Neural progenitor cell (in vitro differentiated cells): ENCODE measurements at places on chromosomes 6 and 20.

DNA sequence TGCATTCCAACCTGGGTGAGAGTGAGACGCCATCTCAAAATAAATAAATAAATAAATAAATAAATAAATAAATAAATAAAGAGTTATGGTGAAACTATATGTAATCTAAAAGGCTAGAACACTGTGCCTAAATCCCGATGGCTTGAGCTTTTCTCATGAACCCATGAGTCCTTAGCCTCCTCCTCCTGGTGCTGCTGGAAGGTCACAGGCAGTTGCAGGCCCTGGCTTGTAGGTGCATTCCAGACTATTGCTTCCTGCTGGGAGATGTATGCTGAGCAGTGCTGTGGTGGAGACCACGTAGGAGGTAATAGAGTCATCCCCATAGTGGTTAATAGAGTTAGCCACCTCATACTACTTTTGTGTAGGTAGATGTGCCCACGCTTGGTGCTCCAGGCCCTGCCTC lies 12.5 kb downstream of the PTK7 start:
- no peak for DNase-seq

- DNase-seq, result no peak
Measured at GRCh38 chr20:40168981-40169620, 519.9 kb downstream of the MAFB start.

DNA sequence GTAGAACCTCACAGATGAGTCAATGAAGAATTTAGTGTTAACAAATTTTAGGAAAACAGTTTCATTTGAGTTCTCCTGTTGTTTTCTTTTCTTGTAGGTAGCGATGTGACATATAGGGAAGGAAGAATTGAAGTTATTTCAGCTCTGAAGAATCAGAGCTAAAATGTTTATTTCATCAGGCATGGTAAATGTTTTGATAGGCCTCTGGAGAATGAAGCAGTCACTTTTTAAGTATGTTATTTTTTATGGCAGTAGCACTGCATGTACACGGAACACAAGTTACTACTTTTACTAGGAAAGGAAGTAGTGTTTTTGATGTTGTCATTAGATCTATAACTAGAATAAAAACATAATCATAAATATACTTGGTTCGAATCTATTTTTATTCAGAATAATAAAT lies 1357.3 kb upstream of the CITED2 start:
- no peak for DNase-seq

DNA sequence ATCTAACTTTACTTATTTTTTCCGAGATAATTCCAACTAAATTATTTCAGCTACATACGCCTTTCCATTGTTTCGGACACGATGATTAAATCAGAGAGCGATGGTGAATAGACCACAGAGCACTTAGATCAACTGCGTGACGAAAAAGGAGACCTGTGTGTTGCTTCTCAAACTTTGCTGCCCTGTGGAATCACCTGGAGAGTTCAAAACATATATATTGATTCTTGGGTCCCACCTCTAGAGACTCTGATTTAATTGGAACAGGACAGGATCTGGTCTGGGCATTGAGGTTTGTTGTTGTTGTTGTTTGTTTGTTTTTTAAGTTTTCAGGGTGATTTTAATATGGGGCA lies 401 bp upstream of the TNFRSF21 start:
- no peak for DNase-seq

- DNase-seq, result no peak
Measured at GRCh38 chr6:147564556-147564955, 56.1 kb downstream of the SAMD5 start.

GRCh38 chr6:129943637-129944271 lies 74.6 kb upstream of the L3MBTL3 start:
- no peak for DNase-seq

- DNase-seq, result no peak
Measured at GRCh38 chr6:87115402-87116135, 20.7 kb upstream of the CGA start.

DNA sequence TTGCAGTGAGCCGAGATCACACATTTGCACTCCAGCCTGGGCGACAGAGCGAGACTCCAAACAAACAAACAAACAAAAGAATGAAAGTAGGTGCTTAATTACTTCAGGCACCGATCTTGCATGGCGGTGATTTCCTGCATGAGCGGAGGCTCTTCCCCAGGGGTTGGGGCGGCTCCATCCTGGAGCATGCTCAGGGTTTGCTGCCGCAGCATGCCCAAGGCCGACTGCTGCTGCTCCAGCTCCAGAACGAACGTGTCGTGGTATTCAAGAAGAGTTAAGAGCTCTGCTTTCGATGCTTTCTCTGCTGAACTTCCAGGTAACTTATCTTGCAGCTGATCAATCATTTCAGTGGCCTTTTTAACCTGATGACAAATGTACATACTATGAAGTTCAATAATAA lies 313.8 kb downstream of the SYNE1 start:
- DNase-seq, result no peak

DNA sequence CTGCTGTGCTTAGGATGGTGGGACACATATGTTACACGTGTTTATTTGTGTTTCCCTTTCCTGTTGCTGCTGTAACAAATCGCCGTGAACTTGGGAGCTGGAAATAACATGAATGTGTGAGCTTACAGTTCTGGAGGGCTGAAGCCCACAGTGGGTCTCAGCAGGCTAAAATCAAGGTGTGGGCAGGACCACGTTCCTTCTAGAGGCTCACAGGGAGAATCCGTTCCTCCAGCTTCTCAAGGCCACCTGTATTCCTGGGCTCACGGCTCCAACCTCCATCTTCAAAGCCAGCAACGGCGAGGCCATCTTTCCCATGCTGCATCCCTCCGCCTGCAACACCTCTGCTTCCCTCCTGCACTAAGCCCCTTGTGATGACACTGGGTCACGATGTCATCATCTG lies 27.4 kb upstream of the PTGIS start:
- DNase-seq, result no peak
